ENCODE measurements at places on chromosomes 11 and 22.
A peak's percentile ranks its signal among the peaks of the same experiment; 100 is the strongest.

GRCh38 chr11:6443269-6444003 lies 2.6 kb upstream of the HPX start:
- DNase-seq: peak; percentile 57

GRCh38 chr11:2891326-2892214 lies 6.0 kb upstream of the CDKN1C start:
- DNase-seq: no peak

DNA sequence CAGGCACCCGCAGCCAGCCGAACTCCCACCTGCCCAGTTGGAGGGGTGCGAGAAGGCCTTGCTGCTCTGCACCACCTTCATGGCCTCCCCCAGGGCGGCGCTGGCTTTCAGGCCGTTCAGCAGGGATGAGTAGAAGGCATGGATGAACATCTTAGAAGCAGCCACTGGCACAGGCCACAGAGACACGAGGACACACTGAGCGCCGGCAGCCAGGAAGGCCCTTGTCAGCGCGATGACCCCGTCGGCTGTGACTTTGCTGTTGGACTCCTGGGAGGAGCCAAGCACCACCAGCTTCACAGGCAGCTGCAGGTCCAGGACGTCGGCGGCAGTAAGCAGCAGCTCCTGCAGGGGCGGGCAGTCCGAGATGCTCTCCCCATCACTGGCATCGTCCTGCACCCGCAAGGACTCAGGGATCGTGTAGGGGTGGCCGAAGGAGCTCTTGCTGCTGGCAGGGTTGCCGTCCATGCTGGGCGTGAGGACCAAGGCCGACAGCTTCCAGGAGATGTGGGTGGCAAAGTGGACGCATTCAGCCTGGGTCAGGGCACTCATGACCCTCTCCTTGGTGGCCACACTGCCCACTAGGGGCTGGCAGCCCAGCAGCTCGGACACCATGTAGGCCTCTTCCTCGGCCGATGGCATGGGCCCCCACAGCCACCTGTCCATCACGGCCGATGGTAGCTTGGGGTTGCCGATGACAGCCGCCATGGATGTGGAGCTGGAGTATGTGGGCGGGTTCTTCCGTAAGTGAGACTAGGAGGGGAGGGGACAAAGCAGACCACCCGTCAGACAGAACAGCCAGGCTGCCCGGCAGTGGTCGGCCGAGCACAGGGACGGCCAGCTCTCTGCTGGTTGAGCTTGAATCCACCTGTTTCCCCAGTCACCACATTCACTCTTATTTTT lies 79.7 kb upstream of the PITPNB start:
- DNase-seq: no peak

DNA sequence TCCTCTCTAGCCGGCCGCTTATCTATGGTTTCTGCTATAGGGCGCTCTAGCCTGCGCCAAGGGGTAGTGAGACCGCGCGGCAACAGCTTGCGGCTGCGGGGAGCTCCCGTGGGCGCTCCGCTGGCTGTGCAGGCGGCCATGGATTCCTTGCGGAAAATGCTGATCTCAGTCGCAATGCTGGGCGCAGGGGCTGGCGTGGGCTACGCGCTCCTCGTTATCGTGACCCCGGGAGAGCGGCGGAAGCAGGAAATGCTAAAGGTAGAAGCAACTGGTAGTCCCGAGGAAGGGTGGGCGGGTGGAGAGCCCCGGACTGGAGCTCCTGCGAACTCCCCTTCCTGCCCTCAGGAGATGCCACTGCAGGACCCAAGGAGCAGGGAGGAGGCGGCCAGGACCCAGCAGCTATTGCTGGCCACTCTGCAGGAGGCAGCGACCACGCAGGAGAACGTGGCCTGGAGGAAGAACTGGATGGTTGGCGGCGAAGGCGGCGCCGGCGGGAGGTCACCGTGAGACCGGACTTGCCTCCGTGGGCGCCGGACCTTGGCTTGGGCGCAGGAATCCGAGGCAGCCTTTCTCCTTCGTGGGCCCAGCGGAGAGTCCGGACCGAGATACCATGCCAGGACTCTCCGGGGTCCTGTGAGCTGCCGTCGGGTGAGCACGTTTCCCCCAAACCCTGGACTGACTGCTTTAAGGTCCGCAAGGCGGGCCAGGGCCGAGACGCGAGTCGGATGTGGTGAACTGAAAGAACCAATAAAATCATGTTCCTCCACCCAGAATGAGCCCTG lies at the start of the genes LBHD1 and UQCC3:
Gene LBHD1, minus strand, starts transcription at position 660 of the 782 bp plus-strand sequence. CDS start 2,236 bp downstream, outside the sequence.
Gene UQCC3, plus strand, starts transcription at position 66 of the 782 bp plus-strand sequence. Its CDS starts 73 bp downstream, at position 139.
- DNase-seq: peak; percentile 89

DNA sequence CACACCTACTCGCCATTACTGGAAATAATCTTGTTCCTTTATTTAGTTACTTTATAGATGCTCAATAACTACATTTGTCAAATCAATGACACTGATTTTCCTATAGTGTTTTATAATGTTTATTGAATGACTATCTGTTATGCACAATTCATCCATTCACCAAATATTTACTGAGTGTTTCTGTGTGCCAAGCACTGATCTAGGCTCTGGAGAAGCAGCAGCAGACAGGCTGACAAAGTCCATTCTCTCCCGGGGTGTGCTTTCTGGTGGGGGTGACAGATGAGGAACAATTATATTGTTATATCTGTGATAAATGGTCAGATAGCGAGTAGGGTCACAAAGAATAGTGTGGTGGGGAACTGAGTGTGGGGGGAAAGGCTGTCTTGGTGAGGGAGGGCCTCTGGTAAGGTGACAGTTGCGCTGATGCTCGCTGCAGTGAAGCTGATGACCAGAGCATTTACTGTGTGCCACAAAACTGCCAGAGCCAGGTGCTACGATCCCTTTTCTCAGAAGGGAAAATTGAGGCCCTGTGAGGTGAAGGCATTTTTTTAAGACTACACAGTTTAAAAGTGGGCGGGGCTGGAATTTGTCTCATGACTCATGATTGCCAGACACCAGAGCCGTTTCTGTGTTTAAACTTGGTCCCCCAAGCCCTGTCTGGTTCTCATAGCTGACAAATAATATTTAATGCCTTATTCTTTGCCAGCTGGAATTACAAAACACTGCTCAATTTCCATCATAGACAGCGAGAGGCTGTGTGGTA lies 10.2 kb downstream of the PACS1 start:
- no peak for DNase-seq

GRCh38 chr11:7314811-7315604 lies 63.3 kb downstream of the SYT9 start:
- DNase-seq: no peak

DNA sequence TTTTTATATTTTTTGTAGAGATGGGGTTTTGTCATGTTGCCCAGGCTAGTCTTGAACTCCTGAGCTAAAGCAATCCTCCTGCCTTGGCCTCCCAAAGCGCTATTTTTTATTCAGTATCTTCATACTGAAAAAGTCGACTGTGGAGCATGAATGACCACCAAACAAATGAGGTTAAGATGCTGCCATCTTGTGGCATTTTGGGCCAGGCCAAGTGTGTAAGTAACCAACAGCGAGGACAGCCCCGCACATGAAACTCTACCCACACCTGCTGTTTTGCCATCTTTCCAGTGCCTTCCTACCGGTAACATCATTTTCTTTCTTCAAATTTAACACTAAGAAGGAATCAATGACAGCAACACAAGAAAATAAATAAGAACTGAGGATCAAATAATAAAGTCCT lies 32.2 kb upstream of the AQP11 start:
- peak; percentile 64 for DNase-seq

DNA sequence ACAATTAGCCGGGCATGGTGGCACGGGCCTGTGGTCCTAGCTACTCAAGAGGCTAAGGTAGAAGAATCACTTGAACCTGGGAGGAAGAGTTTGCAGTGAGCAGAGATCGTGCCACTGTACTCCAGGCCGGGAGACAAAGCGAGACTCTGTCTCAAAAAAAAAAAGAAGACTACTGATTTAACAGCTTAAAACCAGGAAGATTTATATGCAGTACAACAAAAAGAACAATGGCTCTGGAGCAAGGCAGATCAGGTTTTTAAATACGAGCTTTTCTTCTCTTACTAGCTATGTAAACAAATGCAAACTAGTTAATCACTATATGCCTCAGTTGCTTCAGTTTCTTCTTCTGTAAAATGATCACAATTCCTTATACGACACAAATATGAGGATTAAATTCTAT lies 6.9 kb downstream of the FAM168A start:
- no peak for DNase-seq

- DNase-seq: no peak
These were observed 43.8 kb downstream of the NEU3 start for GRCh38 chr11:75032550-75032935.

- no peak for DNase-seq
These were observed 17.3 kb downstream of the TRMU start for GRCh38 chr22:46352691-46353386.

GRCh38 chr11:125890447-125891100 lies 3.1 kb downstream of the HYLS1 start:
- DNase-seq: no peak

- DNase-seq: no peak
These were observed 62.8 kb downstream of the DDX10 start for GRCh38 chr11:108727665-108728064.

DNA sequence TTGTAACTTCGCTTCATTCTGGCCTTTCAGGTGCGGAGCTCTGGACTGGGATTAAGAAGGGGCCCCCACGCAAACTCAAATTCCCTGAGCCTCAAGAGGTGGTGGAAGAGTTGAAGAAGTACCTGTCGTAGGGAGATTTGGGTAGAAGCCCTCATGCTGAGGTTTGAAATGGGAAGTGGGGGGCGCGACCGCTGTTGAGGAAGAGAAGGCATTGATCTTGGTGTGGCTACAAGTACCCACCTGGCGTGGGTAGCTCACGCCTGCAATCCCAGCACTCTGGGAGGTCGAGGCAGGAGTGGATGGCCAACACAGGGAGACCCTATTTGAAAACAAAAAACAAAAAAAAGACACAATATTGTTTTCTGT lies 779 bp downstream of the SELENOH start:
- DNase-seq: no peak

GRCh38 chr11:18668131-18668530 lies 30.4 kb upstream of the TMEM86A start:
- DNase-seq: no peak
